ENCODE measurements at places on chromosomes 5 and 9. TPM values are rescaled to one million over a fixed set of nuclear protein-coding genes. Genes with fewer than 3 reads are reported as not detected.

Gene LHX3
- total RNA-seq: 0.19 TPM

Gene DNAH5
- total RNA-seq: not detected

Gene LCN6
- total RNA-seq: not detected

Gene GCNT4
- not detected for total RNA-seq

Gene ITK
- 1.1 TPM for total RNA-seq

Gene CCDC171
- 5.1 TPM for total RNA-seq

Gene GAPVD1
- total RNA-seq: 61.2 TPM

Gene PCDHGB6
- 2.2 TPM for total RNA-seq

Gene ABO
- not detected for total RNA-seq

Gene GABRP
- not detected for total RNA-seq

Gene RMI1
- total RNA-seq: 8.6 TPM

Gene FAF2
- 41.3 TPM for total RNA-seq

Gene GMCL2
- total RNA-seq: not detected

Gene SLC46A2
- total RNA-seq: not detected

Gene FBP2
- total RNA-seq: not detected

Gene IFNA5
- not detected for total RNA-seq

Gene CFAP157
- not detected for total RNA-seq

Gene LYRM7
- 11.6 TPM for total RNA-seq

Gene DRD1
- not detected for total RNA-seq
